ENCODE measurements at places on chromosomes 7 and 10.

DNA sequence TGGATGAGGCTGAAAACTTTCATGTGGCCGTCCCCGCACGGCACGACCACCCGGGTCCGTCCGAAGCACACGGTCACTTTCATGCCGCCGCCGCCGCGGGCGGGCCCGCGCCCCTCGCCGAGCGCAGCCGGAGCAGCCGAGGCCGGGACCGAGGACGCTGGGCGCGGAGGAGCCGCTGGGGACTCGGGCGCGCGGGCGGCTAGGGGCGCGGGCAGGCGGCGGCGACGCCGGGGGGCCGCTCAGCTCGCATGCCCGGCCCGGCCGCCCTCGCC lies 247 bp downstream of the PARD3 start:
- no peak for DNase-seq

GRCh38 chr7:69893906-69894305 lies 295.6 kb downstream of the AUTS2 start:
- DNase-seq: no peak

DNA sequence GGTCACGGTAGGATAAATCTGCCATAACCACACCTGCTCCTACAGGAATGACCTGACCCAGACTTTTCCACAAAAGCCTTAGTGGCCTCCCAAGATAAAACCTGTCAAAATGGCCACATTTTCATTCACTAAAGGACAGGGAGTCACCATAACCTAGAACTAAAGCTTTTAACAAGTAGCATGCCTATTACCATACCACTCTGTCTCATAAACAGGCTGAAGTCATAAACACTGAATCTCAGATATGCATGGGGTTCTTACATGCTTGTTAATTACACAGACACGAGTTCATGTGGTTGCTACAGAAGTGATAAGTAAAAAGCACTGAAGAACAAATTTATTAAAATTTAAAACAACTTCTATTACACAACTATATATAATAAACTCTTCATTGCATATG lies 56.0 kb downstream of the HIPK2 start:
- DNase-seq: no peak

- DNase-seq: no peak
Observed at GRCh38 chr10:59517996-59518395, 155.6 kb upstream of the FAM13C start.

- no peak for DNase-seq
Observed at GRCh38 chr7:153382641-153383101, 623.1 kb downstream of the ACTR3B start.

DNA sequence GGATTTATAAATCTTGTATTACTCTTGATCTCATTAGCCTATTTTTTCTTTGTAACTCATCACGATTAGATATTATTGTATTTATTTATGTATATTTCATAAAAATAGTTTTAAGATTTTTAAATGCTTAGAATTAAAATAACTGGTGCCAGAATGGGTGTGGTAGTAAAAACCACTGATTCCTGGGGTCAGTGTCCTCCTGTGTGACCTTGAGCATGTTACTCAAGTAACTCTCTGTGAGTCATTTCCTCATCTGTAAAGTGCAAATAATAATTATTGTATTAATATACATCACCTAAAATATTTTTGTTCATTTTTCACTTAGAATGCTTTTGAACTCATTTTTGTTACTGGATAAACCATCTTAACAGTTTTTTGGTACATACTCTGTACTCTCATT lies 91.3 kb upstream of the TMEM229A start:
- no peak for DNase-seq

- no peak for DNase-seq
Observed at GRCh38 chr7:51244053-51244452, 72.6 kb downstream of the COBL start.

- no peak for DNase-seq
Observed at GRCh38 chr7:12403287-12404181, at the start of gene VWDE. TSS of gene VWDE (minus strand) at chr7:12403865. CDS start at chr7:12403716, 149 bp downstream.

GRCh38 chr10:52409195-52409594 lies 95.1 kb downstream of the DKK1 start:
- DNase-seq: no peak

- no peak for DNase-seq
Observed at GRCh38 chr10:70830164-70830563, 14.4 kb downstream of the SGPL1 start.

GRCh38 chr7:22356010-22356691 lies 803 bp downstream of the RAPGEF5 start:
- DNase-seq: no peak

GRCh38 chr7:28739826-28740225 lies 218.3 kb downstream of the TRIL start:
- no peak for DNase-seq

- DNase-seq: no peak
Observed at GRCh38 chr7:18513343-18513742, 17.8 kb downstream of the HDAC9 start.

DNA sequence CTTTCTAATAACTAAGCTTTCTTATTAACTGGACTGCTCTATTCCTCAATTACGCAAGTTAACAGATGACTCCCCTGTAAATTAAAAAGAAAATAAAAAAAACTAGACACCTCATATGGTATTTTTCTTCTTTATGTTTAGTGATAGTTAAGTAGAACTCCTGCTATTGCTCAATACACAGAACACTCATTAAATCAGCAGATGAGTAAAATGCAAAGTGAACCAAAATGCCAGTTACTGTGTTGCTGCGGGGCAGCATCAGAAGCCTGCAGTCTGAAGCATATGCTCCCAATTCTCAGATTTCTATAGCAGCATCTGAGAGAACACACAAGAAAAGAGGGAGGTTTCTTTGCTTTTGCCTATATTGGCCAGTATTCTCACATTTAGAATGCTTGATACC lies 28.4 kb downstream of the CDK6 start:
- DNase-seq: no peak
